Smooth muscle cell of the brain vasculature (primary cell): ENCODE measurements at places on chromosomes 7 and 10.

- no peak for DNase-seq
Measured at GRCh38 chr7:44769376-44769775, 20.7 kb downstream of the ZMIZ2 start.

- DNase-seq = no peak
Measured at GRCh38 chr7:21469894-21470293, 42.0 kb downstream of the SP4 start.

GRCh38 chr7:47498229-47499056, 83.5 kb downstream of the TNS3 start:
- DNase-seq = no peak

DNA sequence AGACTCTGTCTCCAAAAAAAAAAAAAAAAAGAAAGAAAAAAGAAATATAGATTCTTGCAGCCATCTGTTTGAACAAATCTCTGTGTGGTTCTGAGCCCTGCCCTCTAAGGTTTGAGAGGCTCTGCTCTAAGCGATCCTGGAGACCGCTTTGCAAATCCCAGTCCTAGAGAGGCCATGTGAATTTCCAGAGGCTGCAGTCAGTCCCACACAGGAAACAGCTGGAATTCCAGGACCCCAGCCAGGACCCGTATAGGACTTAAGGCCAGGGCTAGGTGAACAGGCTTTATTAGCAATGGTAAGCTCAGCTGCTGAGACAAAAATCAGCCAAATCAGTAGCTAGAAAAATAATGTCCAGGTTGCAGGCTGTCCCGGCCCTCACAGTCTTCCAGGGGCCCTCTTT, 154.8 kb downstream of the RPS24 start:
- no peak for DNase-seq

GRCh38 chr10:30821994-30822692, 192.6 kb upstream of the LYZL2 start:
- no peak for DNase-seq

DNA sequence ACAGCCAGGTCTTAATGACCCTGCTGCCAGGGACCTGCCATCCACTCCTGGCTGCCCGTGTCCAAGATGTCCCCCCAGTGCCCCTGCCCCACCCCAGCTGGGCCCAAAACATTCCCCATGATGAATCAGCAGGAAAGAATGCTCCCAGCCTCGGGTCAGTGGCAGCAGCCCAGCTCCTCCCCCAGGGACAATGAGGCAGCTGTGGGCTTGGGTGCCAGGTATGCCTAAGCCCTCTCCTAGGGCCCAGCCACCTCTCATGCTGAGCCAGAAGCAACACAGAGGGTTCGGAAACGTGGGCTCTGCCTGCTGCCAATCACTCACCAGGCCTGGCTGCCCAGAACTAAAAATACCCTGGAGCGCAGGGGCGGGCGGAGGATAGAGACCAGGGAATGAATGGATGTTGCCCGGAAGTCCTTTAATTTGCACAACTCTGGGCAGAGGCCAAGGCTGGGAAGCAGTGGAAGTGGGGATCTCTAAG, 1.5 kb upstream of the LOXL4 start:
- no peak for DNase-seq

DNA sequence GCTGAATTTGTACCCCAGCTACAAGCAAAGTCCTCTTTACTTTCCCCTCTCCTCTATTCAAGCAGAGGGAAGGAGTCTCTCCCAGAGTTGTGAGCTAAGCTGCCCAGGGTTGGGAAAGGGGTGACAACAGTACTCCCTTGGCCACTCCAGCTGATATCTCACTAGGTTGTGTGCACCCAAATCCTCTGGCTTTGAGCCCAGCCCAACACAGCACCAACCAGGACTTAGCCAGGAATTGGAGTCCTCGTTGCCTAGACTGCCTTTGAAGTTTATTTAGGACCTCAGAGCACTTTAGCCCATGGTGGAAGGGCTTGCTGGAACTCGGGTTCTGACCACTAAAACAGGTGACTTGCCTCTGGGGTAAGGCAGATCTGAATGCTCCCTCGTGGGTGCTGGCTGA, 35.7 kb upstream of the DYNC1I1 start:
- DNase-seq = no peak

DNA sequence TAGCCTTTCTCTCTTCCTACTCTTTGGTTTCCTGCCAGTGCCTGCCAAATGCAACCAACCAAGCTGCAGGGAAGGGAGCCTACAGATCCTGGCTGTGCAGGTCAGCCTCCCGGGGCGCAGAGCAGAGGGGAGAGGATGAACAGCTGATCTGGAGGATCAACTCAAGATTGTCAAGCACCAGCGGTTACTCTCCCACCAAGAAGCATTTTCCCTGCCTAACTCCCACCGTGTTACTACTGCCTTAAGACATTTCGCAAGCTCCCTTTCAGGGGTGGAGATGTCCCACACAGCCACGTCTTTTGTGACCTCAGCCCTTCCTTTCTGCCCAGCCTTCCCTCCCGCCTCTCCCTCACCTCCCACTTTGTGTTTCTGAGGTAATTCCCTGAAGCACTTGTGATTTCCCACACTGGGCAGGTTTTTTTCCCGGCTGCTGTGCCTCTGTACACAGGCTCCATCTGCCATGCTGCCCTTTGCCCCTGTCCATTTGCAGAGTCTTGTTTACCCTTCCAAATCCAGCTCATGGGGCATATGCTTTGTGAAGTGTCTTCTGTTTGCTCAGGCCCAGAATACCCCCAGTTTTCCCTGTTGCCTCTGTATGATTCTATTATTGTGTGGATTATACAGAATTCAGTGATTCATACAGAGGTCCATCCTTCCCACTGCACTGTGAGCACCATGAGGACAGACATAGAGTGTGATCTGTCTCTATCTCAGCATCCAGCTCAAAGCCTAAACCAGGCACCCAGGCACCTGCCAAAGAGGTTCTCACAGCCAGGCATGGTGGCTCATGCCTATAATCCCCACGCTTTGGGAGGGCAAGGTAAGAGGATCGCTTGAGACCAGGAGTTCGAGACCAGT, 40.9 kb upstream of the PAPSS2 start:
- DNase-seq = no peak

- DNase-seq = no peak
Measured at GRCh38 chr10:71921324-71922027, 42.7 kb upstream of the CHST3 start.

GRCh38 chr10:32332299-32332750, 14.6 kb downstream of the EPC1 start:
- DNase-seq = no peak

DNA sequence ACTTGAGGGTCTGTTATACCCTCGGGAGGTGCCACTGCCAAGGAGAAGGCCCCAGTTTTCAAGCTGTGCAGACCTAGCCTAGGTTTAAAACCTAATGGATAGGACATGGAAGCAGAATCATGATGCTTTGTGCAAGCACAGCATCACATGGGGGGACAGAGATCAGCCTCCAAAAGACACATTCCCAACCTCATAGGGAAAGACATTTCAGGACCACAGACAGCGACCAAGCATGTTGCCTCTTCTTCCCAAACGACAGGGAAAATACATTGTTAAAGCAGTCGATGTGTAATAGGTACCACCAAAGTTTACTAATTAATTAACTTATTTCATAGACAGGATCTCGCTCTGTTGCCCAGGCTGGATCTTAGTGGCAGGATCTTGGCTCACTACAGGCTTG, 573.9 kb downstream of the TCERG1L start:
- DNase-seq = no peak

- no peak for DNase-seq
Measured at GRCh38 chr7:19944363-19945120, 171.1 kb upstream of the TMEM196 start.

DNA sequence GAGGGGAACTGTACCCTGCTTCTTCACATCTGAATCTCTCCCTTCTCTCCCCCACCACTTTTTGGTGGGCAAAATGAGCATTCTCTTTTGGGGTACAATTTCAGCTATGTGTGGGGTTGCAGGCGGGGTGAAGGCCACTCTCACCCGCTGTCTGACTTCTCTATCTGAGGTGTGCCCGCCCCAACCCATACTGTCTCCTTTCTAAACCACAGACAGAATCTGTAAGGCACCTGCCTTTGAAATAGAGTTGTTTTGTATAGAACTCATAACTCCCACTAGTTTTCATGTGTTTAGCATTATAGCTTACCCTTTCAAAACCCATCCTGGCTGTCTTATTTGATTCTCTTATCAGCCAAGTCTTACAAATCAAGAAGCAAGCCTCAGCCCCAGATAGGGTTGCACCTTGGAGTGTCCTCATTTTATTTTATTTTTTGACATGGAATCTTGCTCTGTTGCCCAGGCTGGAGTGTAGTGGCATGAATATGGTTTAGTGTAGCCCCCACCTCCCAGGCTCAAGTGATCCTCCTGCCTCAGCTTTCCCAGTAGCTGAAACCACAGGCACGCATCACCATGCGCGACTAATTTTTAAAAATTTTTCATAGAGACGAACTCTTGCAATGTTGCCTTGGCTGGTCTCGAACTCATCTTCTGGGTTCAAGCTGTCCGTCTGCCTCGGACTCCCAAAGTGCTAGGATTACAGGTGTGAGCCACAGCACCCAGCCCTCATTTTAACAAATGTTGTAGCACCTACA, 11.9 kb downstream of the TSPAN14 start:
- no peak for DNase-seq

DNA sequence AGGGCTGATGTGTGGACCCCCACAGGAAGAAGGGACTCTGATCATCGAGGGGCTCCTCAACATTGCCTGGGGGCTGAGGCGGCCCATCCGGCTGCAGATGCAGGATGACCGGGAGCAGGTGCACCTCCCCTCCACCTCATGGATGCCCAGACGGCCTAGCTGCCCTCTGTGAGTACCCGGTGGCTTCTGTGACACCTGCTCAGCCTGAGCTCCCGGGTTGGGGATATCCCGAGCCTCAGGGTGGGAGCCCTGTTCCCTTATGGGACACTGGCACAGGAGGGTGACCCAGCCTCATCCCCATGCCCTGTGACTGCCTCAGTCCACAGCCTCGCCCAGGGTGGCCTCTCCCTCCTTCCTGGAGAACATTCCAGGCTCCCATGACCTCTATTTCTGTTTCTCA, 3.9 kb upstream of the DEPP1 start:
- DNase-seq = no peak

DNA sequence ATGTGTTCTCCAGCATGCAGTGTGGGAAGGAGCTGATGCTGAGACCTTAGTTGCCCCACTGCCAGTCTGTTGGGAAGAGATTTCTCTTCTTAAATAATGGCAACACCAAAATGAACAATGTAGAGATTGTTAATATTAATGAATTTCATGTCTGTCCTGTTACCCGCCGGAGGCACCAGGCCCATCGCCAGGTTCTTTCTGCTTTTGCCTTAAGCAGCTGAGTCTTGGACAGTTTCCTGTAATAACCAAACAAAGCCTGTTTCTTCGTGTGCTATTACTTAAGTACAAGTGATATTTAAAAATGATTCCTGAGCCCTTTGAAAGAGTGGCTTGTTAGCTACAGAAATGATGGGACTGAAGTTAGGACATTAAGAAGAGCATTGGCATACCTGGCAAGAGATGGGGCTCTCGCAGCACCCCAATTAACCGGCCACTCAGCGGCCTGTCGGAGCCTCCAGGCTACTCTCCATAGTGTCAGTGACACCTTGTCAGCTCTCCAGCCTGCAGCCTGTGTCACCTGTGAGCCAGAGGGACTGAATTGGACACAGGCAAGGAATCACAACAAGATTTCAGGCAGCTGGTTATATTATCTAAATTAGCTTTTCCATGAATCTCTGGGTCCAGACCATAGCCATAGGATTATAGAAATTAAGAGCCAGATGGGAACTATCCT, 142.0 kb downstream of the CELF2 start:
- DNase-seq = no peak

DNA sequence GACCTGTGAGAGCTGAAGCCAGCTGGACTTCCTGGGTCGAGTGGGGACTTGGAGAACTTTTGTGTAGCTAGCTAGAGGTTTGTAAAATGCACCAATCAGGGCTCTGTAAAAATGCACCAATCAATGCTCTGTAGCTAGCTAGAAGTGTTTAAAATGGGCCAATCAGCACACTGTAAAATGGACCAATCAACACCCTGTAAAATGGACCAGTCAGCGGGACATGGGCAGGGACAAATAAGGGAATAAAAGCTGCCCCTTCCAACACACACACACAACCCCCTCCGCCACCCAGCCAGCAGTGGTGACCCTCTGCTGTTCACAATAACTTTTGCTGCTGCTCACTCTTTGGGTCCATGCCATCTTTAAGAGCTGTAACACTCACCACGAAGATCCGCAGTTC, 7.1 kb downstream of the ZNF511 start:
- DNase-seq = no peak

GRCh38 chr10:104784452-104784851, 143.4 kb downstream of the SORCS3 start:
- no peak for DNase-seq

DNA sequence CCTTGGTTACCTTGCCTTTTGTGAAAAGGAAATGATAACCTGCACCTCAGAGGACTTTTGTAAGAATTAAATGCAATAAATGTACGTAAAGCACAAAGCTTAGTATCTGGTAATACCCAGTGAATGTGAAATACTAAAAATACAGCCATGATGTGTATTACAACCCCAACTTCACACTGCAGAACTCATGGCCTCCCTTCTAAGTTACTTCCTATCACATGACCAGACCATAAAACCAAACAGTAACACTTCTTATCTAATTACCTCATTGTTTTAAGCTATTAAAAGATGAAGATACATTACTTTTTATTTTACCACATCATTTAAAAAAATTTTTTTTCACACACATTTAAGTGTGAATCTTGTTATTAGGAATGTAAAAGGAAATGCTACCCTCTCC, 29.0 kb downstream of the VPS41 start:
- DNase-seq = no peak

- DNase-seq = no peak
Measured at GRCh38 chr10:105068497-105068896, 427.4 kb downstream of the SORCS3 start.

- no peak for DNase-seq
Measured at GRCh38 chr7:66167773-66168387, 37.3 kb upstream of the TPST1 start.

GRCh38 chr7:139813151-139813550, 15.9 kb upstream of the TBXAS1 start:
- DNase-seq = no peak

DNA sequence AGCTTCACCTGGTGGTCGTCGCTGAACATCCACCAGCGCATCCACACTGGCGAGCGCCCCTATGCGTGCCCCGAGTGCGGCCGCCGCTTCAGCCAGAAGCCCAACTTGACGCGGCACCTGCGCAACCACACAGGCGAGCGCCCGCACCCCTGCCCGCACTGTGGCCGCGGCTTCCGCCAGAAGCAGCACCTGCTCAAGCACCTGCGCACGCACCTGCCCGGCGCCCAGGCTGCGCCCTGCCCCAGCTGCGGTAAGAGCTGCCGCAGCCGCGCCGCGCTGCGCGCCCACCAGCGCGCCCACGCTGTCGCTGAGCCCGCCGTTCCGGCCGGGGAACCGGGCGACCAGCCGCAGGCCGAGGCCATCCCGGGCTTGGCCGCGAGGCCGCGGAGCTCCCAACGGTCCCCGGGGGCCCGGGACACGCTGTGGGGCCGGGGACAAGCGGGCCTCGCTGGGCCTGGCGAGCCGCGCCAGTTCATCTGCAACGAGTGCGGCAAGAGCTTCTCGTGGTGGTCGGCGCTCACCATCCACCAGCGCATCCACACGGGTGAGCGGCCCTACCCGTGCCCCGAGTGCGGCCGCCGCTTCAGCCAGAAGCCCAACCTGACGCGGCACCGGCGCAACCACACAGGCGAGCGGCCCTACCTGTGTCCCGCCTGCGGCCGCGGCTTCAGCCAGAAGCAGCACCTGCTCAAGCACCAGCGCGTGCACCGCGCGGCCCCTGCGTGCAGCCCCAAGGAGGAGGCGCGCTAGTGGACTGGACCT, 18.4 kb downstream of the ZNF775 start:
- DNase-seq = no peak
